ENCODE measurements at places on chromosomes 7 and 10. TPM values are rescaled to one million over a fixed set of nuclear protein-coding genes. Genes with fewer than 3 reads are reported as not detected.

The ABCB8 gene
- 25.2 TPM for polyA plus RNA-seq

DNA sequence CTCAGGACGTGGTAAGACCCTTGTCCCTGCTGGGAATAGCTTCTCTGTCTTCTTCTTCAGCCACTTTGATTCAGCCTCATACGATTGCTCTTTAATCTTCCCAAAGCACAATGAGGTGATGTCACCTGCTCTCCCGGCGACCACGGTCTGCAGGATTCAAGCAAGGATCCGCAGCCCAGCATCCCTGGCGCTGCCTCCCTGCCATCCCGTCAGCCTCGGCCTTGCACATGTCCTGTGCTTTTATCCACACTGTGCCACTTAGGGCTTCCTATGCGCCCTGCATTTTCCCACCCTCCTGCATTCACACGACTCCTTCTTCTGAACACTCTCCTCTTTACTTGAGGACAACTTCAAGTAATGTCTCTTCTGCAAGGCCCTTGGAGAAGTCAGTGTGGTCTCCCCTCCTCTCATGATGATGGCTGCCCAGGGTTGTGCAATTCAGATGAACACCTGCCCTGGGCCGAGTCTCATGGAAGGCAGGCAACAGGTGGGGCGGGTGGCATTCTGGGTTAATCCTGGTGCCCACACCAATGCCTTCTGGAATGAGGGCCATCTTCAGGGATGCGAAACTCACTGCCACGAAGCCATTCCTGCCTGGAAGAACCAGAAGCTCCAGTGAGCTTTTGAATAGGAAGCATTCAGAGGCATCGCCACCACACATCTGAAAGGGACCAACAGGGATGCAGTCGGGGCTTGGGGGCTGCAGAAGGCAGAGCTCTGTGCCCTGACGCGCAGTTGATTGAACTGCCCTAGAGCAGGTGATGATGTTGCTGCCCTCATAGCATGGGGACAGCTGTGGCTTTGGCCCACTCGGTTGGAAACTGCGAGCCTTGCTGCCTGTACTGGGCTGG, 287.5 kb downstream of the GLRX3 start:
- DNase-seq = no peak

The ZDHHC6 gene
- polyA plus RNA-seq = 23.4 TPM

The CBLL1 gene
- 27.8 TPM for polyA plus RNA-seq

The FKBP6 gene
- polyA plus RNA-seq = not detected

The FAM204A gene
- polyA plus RNA-seq = 38.6 TPM

GRCh38 chr10:44607116-44607515, 222.2 kb upstream of the CXCL12 start:
- DNase-seq = no peak
